ENCODE measurements at places on chromosomes 16 and 17.
A peak's percentile ranks its signal among the peaks of the same experiment; 100 is the strongest.

- DNase-seq: peak; percentile 60
Observed at GRCh38 chr16:21190599-21190998, 20.8 kb downstream of the ZP2 start.

DNA sequence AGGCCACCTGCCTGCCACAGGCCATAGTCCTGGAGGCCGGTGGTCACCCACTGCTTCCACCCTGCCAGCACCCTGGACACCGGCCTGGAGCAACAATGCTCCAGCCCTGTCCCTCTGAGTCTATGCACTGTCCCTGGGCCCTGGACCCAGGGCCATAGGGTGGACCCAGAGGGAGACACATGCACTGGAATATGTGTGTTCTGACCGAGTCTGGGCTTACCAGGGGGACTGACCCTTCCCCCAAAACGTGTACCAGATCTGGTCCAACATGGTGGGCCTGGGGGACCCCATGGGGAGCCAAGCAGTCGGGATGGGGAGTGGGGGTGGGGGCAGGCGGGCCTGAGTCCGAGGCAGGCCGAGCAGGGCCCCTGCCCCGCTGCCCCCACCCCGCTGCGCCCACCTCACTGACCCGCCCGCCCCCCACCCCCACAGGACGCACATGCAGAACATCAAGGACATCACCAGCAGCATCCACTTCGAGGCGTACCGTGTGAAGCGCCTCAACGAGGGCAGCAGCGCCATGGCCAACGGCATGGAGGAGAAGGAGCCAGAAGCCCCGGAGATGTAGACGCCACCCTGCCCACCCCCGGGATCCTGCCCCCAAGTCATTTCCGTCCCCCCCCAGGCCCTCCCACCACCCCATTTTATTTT lies 357.4 kb downstream of the SEC14L1 start:
- DNase-seq: no peak

DNA sequence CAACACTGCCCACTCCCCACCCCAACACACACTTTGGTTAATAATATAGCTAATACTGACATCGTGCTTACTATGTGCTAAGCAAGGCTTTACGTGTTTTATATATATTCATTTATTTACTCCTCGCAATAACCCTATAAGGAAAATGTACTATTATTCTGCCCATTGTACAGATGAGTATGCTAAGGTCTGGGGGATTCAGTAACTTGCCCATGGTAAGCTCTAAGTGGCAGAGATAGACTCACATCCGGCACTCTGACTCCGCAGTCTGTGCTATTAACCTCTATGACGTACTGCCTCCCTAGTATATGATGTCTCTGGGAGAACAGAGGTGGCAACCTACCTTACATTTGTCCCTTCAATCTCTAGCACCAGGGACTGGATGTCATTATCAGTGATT lies 12.7 kb downstream of the CFAP20 start:
- no peak for DNase-seq

- no peak for DNase-seq
Observed at GRCh38 chr16:4414187-4414917, 2.0 kb downstream of the CORO7 start.

- DNase-seq: no peak
Observed at GRCh38 chr16:77307426-77308162, 108.4 kb downstream of the SYCE1L start.

DNA sequence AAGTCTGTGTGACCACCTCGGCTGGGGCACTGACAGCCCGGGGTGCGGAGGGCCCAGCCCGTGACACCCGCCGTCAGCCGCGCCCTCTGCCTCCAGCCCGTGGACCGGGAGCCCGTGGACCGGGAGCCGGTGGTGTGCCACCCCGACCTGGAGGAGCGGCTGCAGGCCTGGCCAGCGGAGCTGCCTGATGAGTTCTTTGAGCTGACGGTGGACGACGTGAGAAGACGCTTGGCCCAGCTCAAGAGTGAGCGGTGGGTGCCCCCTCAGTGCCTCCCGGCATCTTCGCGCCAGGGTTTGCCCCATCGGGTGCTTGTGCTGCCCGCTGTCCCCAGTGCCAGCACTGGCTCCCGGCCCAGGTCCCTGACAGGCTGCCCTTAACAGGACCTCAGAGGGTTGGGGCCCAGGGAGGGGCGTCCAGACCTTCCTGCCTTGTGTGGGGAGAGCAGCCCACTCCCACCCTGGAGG lies 13.7 kb downstream of the CENPX start:
- no peak for DNase-seq

GRCh38 chr16:31354394-31355291 lies at the start of gene ITGAX:
TSS of gene ITGAX (plus strand) at chr16:31355176. CDS start at chr16:31355255, 79 bp downstream.
- DNase-seq: no peak
